SW 1271 (cell line): ENCODE measurements at places on chromosomes 11 and 22.
A peak's percentile ranks its signal among the peaks of the same experiment; 100 is the strongest.

- DNase-seq = no peak
Measured at GRCh38 chr22:33188326-33188725, 130.1 kb upstream of the SYN3 start.

- no peak for DNase-seq
Measured at GRCh38 chr11:19844012-19844411, 131.4 kb downstream of the NAV2 start.

DNA sequence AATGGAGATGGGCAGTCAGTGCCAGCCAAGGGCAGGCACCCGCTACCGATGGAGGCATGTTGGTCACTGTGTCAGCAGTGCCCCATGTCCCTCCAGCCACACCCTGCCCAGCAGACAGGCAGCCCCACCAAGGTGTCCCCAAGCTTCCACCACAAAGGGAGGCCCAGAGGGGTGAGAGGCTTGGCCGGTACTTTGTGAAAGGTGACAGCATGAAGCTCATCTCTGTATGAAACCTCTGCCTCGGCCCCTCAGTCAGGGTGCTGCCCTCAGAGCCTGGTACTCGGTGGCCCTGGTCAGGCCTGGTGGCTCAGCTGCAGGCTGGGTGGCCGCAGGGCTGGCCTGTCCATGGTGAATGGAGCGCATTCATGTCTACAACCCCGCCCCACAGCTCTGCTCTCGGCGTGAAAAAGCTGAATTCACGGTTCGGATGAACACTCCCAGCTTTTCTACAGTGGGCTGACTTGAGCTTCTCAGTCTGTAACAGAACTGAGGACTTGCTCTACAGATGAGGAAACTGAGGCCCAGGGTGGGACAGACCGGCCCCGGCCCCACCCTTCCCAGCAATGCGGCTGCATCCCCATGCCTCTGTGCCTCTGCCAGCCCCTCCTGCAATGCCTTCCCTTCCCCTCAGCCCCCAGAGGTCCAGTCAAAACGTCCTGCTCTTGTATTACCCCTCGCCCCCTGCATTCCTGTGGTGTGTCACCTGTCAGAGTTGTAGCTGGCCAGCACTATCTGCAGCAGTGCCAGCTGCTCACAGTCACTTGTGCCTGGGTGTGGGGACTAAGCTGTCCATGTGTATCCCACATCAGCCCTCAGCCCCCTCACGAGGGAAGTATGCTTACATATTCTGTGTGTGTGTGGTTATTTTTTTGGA lies 27.7 kb downstream of the RSPH14 start:
- DNase-seq = no peak

- no peak for DNase-seq
Measured at GRCh38 chr11:132790466-132790865, 741.8 kb downstream of the OPCML start.

- no peak for DNase-seq
Measured at GRCh38 chr11:1202776-1203504, 19.9 kb upstream of the MUC5B start.

- no peak for DNase-seq
Measured at GRCh38 chr11:91041626-91042025, 818.8 kb upstream of the CHORDC1 start.

DNA sequence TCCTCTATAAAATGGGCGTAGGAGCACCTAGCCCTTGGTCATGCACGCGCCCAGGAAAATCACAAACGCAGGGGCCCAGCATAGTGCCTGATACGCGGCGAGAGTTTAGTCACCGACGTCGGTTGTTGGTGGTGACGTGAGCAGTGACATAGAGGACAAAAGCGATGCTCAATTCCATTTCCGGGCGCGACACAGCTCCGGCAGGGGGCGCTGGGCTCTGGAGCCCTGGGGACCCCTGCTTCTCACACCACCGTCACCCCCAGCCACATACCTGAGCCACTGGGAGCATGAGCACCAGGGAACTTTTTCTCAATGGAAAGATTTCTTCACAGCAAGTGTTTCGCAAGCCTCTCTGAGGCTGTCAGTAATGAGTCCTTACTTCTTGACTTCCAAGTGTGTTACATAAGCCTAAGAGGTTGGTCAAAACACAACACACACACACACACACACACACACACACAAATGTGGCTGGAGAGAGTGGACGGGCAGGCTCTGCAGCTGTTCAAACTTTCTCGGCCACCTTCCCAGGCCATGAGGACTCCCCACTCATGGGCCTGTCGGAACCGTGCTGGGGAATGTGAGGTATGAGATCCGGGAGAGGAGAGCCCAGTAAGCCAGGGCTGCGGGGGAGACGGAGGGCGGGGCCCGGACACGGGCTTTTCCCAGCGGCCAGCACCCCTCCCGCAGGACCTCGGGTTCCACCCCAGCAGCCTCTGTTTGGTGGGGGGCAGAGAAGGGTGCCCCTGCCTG lies 36.9 kb upstream of the LINC01488 start:
- peak; percentile 21 for DNase-seq

- no peak for DNase-seq
Measured at GRCh38 chr11:117909611-117910382, 19.4 kb downstream of the TMPRSS13 start.

DNA sequence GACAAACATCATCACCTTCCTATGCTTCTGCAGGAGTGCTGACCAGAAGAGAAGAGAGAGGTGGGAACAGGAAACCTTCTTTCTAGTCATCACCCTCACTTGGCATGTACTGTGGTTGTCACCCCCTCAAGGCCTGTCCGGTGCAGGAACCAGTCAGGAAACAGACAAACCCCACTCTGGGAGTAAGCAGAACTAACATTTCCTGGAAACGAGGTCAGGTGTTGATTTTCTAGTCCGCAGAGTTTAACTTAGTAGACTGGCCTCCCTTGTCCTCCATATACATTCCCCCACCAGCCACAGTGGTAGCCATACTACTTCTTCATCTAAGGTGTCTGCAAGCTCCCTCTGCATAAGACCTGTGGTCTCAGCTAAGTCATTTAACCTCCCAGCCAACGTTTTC lies 80.7 kb upstream of the NCAM1 start:
- DNase-seq = no peak

GRCh38 chr11:46655631-46656030 lies 38.3 kb downstream of the ATG13 start:
- DNase-seq = no peak

DNA sequence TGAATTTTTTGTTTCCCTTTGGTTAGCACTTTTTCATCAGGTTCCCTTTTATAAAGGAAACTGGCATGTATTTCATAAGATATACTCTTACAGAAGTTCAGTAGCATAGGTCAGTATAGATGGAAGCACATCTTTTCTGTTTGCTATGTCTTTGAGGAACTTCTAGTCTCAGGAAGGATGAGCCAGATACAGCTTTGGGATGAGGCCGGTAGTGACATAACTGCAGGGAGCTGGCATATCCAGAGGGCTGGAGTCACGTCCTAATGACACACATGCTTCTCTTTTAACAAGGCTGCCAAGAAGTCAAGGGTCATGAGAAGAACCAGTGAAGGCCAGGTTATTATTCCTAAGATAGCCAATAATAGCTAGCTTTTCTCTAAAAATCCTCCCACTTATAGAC lies 33.3 kb upstream of the ADSL start:
- DNase-seq = no peak

DNA sequence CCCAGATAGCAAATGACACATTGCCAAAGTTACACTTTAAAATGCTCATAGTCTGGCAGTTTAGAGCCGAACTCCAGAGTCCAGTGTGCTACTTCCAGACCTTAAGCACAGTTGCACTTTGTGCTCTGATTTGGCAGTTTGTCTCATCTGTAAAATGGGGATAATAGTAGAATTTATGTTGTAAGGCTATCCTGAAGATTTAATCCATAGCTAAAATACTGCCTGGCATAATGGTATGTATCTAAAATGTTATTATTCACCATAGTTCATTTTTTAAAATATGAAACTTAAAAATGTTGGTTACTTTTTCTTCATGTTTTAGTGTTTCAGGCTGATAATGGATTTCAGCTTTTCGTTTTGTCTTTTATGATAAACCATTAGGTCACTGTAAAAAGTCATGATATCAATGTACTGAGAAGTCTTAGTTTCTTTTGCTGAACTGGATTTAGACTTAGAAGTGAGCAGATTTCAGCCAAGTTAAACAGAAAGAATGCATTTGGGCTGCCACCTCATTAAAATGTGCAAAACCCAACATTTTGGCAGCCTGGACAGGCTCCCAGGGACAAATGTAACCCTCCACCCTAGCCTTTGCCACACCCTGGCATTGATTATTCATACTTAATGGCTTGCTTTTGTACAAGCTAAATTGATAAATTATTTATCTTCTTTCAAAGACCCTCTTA lies 933 bp downstream of the OLFML1 start:
- no peak for DNase-seq

DNA sequence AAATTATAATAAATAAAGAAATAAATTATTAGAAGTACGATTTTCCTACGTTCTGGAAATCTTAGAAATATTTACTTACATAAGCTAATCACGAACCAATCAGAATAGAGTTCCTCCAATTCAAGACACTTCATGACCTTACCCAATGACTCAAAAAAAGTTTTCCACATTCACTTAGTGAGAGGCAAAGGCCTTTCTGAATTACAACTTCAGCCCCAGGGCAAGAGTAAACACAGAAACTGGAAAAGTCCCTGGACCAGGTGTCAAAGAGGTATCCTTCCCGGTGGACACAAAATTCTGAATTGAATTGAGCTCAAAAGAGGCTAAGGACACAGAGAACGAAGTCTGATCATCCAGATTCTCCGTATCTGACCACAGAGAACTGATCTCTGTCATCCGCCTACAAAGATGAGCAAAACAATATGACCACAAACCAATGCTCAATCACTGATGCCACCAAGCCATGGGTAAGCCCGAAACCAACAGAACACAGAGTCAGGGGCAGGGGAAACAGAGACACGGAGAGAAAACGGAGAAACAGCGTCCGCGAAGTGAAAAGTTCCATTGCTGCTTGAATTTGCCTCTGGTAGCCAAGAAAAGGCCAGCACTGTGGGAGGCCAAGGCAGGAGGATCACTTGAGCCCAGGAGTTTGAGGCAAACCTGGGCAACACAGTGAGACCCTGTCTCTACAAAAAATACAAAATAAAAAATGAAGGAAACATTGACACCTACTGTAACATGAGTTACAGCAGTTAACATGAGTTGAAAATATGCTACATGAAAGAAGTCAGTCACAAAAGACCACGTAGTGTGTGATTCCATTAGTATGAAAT lies 6.8 kb downstream of the BID start:
- no peak for DNase-seq

GRCh38 chr11:113201054-113201818 lies 113.1 kb upstream of the TTC12 start:
- no peak for DNase-seq

- peak; percentile 93 for DNase-seq
Measured at GRCh38 chr11:118621071-118621783, 13.8 kb downstream of the PHLDB1 start.

DNA sequence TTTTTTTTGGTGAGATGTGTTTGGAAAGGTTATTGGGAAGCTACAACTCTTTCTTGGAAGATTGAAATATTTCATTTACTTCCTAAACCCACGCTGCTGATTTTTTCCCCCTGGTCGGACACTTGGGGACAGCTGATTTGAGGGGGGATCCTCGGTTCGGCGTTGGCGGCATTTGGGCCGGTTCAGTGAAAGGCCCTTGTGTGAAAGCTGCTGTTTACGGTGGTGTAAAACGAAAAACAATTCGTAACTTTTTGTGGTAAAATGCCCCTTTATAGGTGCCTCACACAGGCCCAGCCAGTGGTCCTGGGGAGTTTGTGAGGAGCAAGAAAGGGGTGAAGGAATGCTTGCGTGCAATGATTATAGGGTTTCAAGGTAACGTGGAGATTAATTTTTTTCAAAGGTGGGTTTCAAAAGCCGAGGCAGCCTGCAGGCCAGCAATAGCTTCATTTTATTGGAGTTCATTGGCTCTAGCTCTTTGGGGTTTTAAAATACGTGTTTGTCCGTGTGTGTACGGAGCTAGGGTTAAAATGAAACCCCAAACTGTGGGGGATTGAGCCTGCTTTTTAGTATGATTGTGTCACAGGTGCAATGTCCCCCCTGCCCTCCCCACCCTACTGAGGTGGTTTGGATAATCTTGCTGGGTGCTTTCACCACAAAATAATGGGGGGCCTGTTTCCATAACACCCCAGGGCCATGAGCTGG lies 77.2 kb upstream of the PPARA start:
- no peak for DNase-seq

GRCh38 chr11:102576350-102576749 lies 45.8 kb upstream of the MMP7 start:
- DNase-seq = no peak

GRCh38 chr11:134196756-134197155 lies 27.0 kb downstream of the NCAPD3 start:
- DNase-seq = no peak

DNA sequence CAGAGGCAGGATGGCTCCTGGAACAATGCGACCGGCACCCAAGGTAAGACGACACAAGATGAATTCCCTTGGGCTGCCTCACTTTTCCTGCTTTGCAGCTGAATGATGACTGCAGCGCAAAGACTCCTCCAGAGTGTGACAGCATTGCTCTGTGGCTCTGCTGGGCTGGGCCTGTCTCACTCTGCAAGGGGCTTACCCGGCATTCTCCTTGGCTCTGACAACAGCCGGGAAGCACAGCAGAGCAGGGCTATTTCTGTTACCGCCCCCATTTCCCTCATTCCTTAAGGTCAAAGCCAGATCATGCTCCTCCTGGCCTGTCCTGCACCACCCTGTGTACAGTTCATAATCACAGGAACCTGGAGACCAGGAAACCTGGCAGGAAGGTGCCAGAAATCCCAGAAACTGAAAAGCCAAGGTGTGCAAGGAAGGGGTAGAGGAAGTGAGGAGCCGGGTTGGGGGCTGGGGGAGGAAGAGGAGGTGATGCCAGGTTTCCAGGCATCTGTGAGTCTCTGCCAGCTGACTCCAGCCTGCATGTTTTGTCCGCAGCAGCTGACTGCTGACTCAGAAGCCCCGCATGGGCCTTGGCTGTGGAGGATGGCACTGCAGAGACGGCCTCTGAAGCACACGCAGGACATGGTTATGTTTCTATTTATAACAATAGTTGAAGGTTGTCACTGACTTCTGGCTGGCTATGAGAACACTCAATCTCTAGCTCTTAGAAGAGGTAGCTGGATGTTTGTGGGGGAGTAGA lies 113.6 kb downstream of the MICAL3 start:
- DNase-seq = no peak

DNA sequence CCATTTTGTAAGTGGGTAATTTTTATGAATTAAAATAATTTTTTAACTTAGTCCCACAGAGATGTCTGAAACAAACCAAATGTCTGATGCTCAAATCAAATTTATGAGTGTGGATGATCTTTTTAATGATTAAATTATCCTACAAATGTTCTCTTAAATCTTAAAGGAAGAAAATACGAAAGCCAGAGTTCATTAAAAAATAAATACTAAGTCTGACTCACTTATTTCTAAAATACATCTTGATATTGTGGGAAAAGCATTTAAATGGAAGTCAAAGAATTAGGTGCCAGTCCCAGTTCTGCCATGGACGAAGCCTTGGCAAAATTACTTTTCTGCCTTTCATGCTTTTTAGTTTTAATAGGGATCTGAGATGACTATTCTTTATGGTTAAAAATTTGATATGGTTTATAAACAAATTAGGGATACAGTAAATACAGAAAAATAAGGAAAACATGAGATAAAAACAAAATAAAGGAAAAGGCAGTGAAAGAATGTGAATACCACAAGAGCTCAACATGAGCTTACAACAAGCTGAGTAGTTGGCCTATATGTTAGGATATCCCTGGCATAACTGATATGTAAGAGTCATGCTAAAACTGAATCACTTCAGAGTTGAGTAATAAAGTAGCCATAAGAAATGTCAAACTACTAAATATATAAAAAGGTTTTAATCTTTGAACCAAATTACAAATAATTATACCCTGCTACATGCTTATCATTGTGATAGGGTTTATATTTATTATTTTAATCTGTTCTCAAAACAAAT lies 9.2 kb downstream of the CCDC34 start:
- DNase-seq = no peak
